SK-N-SH (cell line): ENCODE measurements at places on chromosomes 4 and X.
A peak's percentile ranks its signal among the peaks of the same experiment; 100 is the strongest.

GRCh38 chr4:22595684-22596083, 79.8 kb upstream of the ADGRA3 start:
- DNase-seq = peak; percentile 35

DNA sequence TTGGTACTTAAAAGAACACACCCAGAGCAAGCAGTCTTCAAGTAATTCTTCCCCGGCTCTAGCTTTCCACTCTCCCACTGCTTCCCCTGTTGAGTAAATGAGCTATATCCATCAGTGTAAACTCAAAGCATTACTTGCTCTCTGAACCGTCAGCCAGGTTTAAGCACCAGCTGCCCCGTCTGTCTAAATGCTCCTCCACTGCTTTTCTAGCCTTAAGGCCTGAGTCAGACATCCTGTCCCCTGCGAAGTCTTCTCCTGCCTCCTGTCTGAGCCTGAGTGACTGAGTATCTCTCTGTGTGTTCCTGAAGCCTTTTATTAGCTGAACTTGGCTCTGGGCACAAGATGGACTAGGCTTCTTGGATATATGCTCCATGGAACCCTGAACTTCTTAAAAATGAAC, 205.1 kb downstream of the STK32B start:
- no peak for DNase-seq

DNA sequence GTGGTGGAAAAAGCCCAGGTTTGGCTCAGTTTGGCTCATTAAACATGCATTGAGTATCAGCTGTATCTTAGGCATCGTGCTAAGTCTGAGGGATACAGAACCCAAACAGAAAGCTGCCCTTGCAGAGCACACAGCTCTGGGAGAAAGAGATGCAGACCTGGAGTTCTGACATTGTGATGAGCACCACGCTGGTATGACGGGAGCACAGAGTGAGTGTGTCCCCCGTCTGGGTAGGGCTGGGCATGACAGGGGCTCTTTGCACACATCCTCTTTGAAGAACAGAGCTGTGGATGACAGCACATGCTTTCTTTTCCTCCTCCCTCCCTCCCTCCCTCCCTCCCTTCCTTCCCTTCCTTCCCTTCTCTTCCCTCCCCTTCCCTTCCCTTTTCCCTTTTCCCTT, 52.2 kb downstream of the CLCN4 start:
- no peak for DNase-seq

- no peak for DNase-seq
Observed at GRCh38 chr4:2887343-2887742, 43.7 kb downstream of the ADD1 start.

DNA sequence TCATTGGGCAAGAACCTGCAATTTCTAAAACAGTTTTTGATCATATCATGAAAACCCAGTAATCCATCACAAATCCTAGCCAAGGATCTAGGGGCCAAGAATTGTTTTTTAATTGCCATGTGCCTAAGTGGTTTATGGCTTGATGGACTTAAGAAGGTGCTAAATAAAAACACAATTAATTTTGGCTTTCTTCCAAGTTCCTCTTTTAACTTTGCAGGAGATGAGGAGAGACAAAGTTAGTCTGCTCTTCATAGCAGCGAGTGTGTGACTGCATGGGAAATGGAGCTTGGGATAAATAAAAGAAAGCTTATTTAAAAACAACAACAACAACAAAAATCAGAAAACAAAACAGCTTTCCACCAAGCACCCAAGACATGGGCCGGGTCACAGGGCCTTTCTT, 41.4 kb downstream of the ARHGEF9 start:
- no peak for DNase-seq

GRCh38 chrX:21408788-21409187, 34.6 kb downstream of the CNKSR2 start:
- no peak for DNase-seq

- no peak for DNase-seq
Observed at GRCh38 chr4:56622176-56622575, 58.9 kb downstream of the HOPX start.

DNA sequence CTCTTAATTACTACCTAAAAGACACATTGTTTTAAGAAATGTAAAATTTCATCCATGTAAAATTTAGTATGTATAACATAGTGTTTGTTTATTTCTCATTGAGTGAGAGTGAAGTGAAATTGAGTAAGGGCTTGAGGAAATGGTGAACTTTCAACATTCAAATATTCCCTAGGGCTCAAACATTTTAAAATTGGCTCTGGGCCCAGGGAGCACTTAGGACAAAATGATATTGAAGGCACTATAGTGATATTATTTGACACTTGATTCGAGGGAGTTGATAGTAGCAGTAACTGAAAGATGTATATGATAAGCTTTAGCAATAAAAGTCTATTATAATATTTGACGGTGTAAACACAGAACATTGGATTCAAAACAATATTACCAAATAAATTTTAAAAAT, 1244.0 kb upstream of the TENM3 start:
- peak; percentile 70 for DNase-seq

DNA sequence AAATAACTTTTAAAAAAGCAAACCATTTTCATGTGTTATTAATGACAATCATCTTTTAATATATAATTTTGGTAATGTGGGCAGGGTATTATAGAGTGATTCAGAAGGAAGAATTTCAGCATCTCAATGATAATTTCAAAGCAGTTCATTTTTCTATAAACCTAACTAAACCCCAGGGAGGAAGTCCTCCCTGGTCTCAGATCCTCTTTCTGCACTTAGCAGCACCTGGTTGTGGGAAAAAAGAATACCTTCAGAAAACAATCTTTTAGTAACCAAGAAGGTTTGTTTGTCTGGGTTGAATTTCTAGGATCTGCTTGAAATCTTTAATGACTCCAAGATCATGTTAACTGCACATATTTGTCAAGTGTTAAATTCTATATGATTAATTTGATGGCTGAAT, 29.9 kb downstream of the DKK2 start:
- DNase-seq = no peak

DNA sequence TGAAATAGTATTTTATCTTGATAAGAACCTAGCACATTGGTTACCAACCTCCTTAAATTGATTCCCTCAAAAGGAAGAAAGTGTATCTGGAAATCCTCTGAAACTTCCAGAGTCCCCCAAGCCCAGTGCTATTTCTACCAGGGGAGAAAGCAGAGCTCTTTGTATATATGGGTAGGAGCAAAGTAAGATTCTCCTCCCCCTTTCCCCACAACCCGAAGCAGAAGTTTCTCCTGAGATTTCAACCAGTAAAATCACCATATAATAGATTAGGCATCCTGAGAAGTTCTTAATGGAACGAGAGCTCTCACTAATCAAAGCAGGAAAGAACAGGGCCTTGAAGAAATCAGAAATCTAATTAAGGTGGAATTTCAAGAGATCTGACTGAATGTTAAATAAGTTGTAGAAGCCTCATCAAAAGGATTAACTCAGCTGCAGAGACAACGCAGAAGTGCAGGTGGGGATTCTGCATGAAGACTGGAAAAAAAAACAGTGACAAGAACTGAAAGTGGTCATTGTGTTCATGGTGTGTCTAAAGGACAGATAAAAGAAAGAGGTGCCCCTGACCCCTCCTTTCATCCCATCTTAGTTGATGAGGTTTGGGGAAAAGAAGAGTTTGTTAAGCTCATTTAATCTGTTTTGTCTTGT, 39.1 kb downstream of the VSIG4 start:
- no peak for DNase-seq

DNA sequence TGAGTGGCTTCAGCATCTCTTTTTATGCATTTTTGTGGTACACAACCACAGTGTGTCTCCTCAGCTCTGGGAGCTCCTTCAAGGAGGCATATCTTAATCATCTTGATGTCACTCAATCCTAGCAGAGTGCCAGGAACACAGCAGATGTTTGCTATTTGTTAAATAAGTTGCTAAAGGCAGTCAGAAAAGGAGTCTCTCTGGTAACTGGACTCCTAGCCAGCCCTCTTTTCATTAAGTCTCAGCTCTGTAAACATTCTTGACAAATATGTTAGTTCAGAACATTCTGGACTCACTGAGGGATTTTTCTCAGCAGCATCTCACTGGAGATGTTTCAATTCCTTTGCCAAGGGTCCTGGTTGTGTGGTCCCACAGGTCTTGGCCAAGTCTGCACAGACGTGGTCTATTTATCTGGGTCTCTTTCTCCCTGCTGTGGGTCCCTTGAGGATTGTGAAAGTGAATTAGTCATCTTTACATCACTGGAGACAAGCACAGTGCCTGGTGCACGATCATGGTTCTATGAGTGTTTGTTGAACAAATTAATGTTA, 20.3 kb upstream of the FAM9C start:
- DNase-seq = no peak
